ENCODE measurements at places on chromosomes 1 and 21. TPM values are rescaled to one million over a fixed set of nuclear protein-coding genes. Genes with fewer than 3 reads are reported as not detected.

FALEC gene
- total RNA-seq = 1.3 TPM

KAZN gene
- total RNA-seq = 8.6 TPM

TMCO1 gene
- 121 TPM for total RNA-seq

ZNF672 gene
- total RNA-seq = 19.4 TPM

C1orf141 gene
- not detected for total RNA-seq

PPT1 gene
- total RNA-seq = 70.8 TPM

LCE1B gene
- not detected for total RNA-seq

CAMSAP2 gene
- 55.7 TPM for total RNA-seq

CRYAA gene
- not detected for total RNA-seq

SEMA4A gene
- 0.43 TPM for total RNA-seq
